ENCODE measurements at places on chromosomes 3 and 15. TPM values are rescaled to one million over a fixed set of nuclear protein-coding genes. Genes with fewer than 3 reads are reported as not detected.

GRCh38 chr3:24687671-24688070 lies 193.0 kb upstream of the THRB start:
- no peak for DNase-seq

Gene KIF9
- polyA plus RNA-seq = 8.7 TPM

Gene TEX9
- polyA plus RNA-seq = 0.19 TPM

Gene CAPN3
- 2.0 TPM for polyA plus RNA-seq

DNA sequence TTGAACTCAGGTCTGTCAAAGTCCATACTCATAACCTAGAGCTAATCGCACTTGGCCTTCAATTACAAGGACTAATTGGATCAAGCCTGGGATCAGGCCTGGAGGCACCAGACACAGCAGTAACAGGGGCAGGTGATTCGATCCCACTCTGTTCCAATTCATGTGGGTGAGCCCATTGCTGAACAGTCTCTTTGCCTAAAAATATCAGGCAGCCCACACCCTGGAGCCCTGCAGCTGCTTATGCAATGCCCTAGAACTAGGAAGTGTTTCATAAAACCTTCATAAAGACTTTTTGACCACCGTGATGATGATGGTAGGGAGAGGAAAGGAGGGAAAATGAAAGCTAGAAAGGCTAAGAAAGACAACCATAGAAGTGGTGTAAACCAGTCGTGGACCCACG lies 47.8 kb upstream of the NEO1 start:
- no peak for DNase-seq

Gene AAGAB
- 5.4 TPM for polyA plus RNA-seq

Gene CYP1A2
- not detected for polyA plus RNA-seq

GRCh38 chr3:38627956-38628355 lies 21.5 kb downstream of the SCN5A start:
- no peak for DNase-seq

Gene LMCD1
- polyA plus RNA-seq = 34.9 TPM

GRCh38 chr3:45852828-45853227 lies 10.9 kb upstream of the LZTFL1 start:
- DNase-seq = no peak

Gene NLGN1
- 1.8 TPM for polyA plus RNA-seq

DNA sequence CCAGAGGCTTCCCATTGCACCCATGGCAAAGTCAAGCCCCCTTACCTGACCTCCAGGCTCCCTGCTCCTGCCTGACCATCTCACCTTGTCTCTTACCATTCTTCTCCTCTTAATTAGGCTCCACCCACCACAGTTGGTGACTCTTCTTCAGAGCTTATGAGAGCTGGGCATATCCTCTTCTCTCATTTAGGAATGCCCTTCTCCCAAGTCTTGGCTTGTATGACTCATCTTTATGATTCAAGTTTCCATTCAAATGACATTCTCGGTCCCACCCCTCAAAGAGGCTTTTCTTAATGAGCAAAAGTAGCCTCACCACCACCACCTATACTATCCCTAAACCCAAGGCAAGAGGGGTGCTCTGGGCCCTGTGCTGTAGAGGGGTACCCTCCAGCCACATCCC lies 55.3 kb upstream of the NUDT16 start:
- DNase-seq = no peak

Gene CACNA2D3
- 0.17 TPM for polyA plus RNA-seq

Gene CRABP1
- not detected for polyA plus RNA-seq

Gene FOXB1
- polyA plus RNA-seq = not detected

DNA sequence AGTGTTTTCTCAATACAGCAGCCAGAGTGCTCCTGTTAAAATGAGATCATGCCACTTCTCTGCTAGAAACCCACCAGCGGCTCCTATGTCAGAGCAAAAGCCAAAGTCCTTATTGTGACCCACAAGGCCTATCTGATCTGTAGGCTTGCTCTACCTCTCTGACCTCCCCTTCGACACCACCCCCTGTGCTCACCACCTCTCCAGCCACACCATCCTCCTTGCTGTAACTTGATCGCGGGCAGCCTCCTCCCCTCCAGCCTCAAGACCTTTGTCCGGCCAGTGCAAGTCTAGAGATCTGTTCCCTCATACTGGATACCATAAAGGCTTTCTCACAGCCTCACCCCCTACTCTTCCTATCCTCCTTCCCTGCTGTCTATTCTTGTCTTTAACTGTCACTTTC lies 1.9 kb upstream of the IGDCC4 start:
- DNase-seq = no peak

- no peak for DNase-seq
These were observed 45.4 kb upstream of the TMC3 start for GRCh38 chr15:81419332-81419943.

GRCh38 chr15:65752151-65752700 lies 39.9 kb downstream of the DENND4A start:
- no peak for DNase-seq

- no peak for DNase-seq
These were observed 211.4 kb upstream of the EPHA3 start for GRCh38 chr3:88896026-88896425.

- DNase-seq = no peak
These were observed 79.5 kb upstream of the EPHB3 start for GRCh38 chr3:184481984-184482671.

Gene GOLGA6A
- polyA plus RNA-seq = not detected

DNA sequence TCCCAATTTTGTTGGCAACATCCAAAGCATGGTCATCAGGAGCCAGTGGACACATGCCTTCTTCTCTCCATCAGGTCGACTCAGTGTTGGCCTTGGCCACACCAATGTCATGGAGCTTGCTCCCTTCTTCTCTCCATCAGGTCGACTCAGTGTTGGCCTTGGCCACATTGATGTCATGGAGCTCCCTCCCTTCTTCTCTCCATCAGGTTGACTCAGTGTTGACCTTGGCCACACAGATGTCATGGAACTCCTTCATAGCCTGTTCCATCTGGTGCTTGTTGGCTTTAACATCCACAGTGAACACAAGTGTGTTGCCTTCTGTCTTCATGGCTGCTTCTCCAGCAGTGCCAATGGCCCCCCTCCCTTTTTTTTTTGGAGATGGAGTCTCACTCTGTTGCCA lies 70.2 kb downstream of the TMEM44 start:
- no peak for DNase-seq

Gene DZIP1L
- polyA plus RNA-seq = 3.1 TPM

DNA sequence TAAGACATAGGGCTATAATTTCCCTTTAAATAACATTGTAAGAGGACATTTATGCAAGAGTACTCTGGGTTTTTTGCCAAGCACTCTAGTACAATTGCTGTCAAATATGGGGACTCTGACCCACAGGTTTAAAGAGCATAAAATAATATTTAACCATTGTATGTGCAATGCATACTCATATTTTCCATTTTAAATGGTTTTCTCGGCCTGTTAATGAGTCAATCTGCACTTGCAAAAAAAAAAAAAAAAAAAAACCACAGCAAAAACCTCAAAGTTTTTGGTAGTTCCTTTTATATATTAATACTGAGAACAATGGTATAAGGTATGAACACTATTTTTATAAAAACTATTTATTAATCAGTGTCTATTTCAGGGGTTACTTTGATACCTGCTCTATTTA lies 304.0 kb upstream of the CBLB start:
- DNase-seq = no peak

Gene ARL14
- not detected for polyA plus RNA-seq

GRCh38 chr15:76321171-76321570 lies 9.9 kb upstream of the ETFA start:
- no peak for DNase-seq

DNA sequence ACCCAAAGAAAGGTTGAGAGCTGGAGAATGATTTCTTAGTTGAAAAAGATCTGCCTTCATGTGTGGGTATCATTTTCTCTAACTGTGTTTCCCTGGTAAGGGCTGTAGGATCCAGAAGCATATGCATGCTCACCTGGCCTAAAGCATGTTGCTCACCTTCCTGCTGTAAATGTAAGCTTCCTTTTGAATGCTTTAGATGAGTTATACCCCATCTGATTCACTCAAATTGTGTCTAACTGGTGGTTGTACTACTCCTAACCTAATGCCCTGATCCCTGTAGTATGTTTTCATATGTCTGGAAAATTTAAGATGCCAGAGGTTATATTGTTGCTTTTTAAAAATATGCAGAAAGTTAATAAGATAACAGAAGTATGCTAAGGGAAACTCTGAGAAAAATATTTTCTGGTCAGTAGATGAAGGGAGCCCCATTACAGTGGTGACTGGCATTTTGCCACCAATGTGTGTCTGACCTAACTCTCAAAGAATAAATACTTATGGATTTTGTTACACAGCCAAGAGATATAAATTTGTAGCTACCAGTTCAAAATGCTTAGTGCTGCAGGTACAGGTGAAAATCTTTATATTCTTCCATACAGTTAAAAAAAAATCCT lies 7.7 kb downstream of the FILIP1L start:
- no peak for DNase-seq

DNA sequence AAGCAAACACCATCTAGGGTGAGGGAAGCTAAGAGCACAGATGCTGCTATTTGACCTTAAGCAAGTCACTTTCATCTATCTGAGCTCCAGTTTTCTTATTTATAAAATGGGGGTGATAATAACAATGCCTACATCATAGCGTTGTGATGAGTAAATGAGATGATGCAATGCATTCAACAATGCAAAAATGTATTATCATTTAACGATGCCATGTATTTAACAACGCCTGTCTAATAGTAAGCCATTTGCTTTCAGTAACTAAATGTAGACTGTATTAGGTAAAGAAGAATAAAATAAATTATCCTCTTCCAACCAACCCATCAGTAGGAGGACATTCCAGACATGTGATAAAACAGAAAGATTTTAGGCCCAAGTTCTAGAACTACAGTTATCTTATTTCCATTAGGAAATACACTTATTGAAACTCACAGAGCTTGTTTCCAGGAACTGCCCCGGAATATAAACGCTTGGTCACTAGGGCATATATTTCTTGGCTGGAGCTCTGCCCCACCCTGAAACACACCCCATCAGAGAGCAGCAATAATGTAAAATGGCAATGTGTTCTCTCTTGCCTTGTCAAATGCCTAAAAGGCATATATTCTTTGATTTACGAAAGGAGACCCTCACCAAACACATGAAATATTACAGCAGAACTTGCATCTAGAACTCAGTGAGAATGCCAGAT lies 128.3 kb downstream of the LIPC start:
- DNase-seq = no peak

Gene SEC22A
- polyA plus RNA-seq = 18.0 TPM

GRCh38 chr3:126197854-126198584 lies 17.6 kb upstream of the ALDH1L1 start:
- DNase-seq = peak; percentile 46

DNA sequence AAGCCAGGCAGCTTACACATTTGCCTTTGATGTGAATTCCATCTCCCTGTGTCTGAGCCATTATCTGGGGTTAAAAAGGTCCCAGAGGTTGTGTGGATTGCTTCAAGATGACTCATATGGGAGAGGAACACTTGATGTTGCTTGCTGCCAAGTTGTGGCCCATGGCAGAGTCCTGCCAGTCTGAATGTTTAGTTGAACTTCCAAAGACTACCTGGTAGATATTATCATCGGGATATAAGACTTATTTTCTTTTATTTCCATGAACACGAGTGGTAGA lies 85.6 kb downstream of the TJP1 start:
- no peak for DNase-seq

- DNase-seq = no peak
These were observed 1242.2 kb downstream of the OTOL1 start for GRCh38 chr3:162738784-162739183.

- DNase-seq = no peak
These were observed 26.9 kb downstream of the ABTB1 start for GRCh38 chr3:127699416-127700300.

Gene OR5K2
- polyA plus RNA-seq = not detected

DNA sequence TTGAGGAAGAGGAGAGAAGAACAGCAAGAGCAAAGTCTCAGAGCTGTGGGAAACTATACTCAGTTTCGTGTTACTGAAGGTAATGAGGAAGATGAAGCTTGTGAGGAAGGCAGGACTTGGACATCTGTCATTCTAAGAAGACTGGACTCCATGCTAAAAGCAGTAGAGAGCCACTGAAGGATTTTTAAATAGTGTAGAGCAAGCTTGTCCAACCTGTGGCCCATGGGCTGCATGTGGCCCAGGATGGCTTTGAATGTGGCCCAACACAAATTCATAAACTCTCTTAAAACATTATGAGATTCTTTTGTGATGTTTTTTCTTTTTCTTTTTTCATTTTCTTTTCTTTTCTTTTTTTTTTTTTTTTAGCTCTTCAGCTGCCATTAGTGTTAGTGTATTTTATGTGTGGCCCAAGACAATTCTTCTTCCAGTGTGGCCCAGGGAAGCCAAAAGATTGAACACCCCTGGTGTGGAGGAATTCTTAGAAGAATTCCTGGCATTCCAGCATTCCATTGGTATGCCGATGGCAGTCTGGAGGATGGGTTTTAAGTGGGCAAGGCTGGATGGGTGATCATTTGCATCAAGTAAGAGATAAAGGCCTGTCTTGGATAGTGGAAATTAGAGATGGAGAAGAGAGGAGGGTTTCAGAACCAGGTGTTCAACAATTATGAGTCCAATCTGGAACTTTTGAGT lies 6.9 kb upstream of the NFKBIZ start:
- no peak for DNase-seq

Gene AGTR1
- 1.5 TPM for polyA plus RNA-seq

GRCh38 chr3:23999012-23999641 lies 54.0 kb downstream of the NR1D2 start:
- DNase-seq = peak; percentile 77

Gene CILP
- 12.0 TPM for polyA plus RNA-seq

Gene GOLGA8T
- 0.07 TPM for polyA plus RNA-seq

- DNase-seq = no peak
These were observed 4.8 kb downstream of the KLF13 start for GRCh38 chr15:31331389-31331788.

- no peak for DNase-seq
These were observed 272.0 kb downstream of the RORA start for GRCh38 chr15:60957111-60957510.

- peak; percentile 46 for DNase-seq
These were observed 58.6 kb downstream of the WWTR1 start for GRCh38 chr3:149599236-149599635.

DNA sequence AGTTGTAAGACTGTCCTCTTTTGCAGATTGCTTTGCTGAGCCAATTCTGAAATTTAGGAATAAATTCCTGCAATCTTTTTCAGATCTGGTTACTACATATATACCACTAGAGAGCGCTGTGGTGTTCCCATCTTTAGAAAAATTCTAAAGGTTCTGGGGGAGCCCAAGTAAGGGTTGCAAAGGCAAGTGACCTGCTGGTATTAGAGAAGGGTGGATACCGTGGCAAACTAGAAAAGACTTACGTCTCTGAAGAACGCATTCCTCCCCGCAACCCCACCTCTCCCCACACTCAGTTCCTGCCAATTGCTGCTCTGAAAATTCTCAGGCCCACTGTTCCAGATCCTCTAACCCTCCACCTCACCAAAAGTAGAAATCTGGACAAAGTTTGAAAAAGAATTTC lies 48.5 kb downstream of the EFHB start:
- DNase-seq = no peak

Measured in heart left ventricle (tissue), 16 donors.